ENCODE measurements at places on chromosomes 1 and 21.

DNA sequence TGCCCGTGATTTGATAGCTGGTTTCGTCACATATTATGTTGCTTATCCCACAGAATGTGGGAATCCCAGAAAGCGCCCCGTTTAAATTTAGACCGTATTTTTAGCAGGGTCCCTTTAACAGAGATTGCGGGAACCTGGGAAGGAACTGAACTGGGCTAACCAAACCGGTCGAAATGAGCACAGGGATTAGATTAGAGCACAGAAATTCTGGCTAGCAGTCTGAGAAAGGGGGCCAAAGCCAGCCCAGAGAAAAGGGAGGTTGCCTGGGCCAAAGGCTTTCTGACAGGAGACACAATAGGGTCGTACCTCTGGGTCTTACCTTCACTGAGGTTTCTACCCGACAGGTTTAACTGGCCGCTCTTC, 327 bp downstream of the LRRC40 start:
- no peak for DNase-seq

- no peak for DNase-seq
Measured at GRCh38 chr1:41861535-41862383, 57.0 kb downstream of the HIVEP3 start.

DNA sequence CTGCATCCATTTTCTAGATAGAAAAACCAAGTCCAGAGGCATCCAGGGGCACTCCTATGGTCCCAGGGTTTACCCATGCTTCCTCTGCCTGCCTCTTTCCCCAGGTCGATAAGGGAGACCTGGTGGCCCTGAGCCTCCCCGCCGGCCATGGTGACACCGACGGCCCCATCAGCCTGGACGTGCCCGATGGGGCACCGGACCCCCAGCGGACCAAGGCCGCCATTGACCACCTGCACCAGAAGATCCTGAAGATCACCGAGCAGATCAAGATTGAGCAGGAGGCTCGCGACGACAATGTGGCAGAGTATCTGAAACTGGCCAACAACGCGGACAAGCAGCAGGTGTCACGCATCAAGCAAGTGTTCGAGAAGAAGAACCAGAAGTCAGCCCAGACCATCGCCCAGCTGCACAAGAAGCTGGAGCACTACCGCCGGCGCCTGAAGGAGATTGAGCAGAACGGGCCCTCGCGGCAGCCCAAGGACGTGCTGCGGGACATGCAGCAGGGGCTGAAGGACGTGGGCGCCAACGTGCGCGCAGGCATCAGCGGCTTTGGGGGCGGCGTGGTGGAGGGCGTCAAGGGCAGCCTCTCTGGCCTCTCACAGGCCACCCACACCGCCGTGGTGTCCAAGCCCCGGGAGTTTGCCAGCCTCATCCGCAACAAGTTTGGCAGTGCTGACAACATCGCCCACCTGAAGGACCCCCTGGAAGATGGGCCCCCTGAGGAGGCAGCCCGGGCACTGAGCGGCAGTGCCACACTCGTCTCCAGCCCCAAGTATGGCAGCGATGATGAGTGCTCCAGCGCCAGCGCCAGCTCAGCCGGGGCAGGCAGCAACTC, 41.3 kb downstream of the TMCC2 start:
- no peak for DNase-seq

GRCh38 chr1:9822490-9822889, 1.3 kb downstream of the CLSTN1 start:
- no peak for DNase-seq

DNA sequence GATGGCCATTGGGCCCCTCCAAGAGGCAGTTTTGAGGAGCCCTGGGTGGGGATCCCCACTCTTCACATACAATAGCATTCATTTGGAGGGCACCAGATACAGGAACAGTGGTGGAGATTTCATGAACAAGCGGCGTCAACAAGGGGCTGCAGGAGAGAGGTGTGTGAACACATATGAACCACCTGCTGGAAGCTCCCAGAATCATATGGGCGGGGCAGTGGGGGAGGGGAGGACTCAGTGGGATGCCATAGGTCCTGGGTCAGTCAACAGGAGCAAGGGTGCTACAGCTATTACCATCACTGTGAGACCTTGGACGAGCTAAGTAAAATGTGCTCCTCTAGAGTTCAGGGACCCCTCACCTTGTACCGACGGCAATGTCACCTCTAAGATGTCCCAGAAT, 100.4 kb upstream of the IRF2BP2 start:
- no peak for DNase-seq

- DNase-seq: no peak
Measured at GRCh38 chr1:153350321-153350957, 1.8 kb upstream of the PGLYRP4 start.

- peak; percentile 81 for DNase-seq
Measured at GRCh38 chr21:25561668-25562641, 45.3 kb downstream of the MRPL39 start.

- DNase-seq: no peak
Measured at GRCh38 chr1:3541936-3542335, 69.4 kb downstream of the MEGF6 start.

DNA sequence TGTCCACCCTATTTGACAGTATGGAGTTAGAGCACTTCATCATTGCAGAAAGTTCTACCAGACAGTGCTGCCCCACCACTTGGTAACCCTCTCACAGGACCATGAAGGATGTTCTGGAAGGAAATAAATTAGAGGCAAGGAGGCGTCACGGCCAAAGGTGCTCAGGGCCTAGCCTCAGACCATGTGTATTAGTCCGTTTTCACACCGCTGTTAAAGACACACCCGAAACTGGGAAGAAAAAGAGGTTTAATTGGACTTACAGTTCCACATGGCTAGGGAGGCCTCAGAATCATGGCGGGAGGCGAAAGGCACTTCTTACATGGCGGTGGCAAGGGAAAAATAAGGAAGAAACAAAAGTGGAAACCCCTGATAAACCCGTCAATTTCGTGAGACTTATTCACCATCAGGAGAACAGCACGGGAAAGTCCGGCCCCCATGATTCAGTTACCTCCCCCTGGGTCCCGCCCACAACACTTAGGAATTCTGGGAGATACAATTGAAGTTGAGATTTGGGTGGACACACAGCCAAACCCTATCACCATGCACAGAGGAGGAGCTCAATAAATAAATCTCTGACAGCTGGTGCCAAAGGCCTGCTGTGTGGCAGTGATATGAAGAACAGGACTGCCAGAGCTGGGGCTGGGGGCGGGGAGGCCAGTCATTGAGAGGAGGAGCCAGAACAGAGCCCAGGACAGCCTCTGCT, 75.8 kb downstream of the FHAD1 start:
- DNase-seq: no peak

DNA sequence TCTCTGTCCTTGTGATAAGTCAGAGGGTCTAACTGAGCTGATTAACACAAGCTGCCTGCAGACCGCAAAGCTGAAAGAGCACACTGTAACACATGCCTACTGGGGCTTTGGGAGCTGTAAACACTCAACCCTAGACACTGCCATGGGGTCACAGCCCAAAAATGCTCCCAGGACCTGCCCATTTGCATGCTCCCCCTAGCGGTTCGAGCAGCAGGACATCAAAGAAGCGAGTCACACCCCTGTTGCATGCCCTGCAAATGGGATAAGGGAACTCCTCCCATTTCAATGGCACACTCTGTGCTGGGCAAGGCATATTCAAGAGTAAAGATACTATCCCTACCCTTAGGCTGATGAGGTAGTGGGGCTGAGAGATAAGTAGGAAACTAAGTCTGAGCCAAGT, 22.8 kb downstream of the LCE3E start:
- no peak for DNase-seq

DNA sequence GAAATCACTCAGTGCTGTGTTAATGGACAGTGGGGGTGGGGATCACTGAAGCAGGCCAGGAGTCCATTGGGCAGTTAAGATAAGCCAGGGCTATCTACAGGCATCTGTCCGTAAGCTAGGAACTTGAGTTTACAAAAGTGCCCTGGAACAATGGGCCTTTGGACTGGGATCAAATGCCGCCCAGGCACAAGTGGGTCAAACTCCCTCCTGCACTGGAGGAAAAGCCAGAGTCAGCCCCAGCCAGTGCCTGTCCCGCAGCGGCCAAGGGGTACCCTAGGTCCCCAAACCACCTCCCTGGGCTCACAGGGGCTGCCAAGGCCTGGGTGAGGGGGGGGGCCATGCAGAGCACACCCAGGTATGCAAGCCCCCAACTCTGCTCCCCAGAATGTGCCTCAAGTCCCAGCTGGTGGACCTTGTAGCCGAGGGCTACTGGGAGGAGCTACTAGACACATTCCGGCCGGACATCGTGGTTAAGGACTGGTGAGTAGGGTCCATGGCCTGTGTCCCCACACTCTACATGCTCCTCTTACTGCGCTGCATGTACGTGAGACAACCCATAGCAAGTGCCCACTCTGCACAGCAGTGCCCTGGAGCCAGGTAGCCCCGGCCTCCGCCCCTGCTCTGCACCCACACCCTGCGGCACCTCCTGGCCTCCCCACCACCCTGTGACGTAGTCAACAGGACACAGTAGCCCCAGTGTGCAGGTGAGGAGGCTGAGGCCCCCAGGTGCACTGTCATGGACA, 7.7 kb downstream of the FBXO6 start:
- DNase-seq: no peak
